ENCODE measurements at places on chromosomes 6 and 20.
A peak's percentile ranks its signal among the peaks of the same experiment; 100 is the strongest.

GRCh38 chr6:40338306-40338705, 248.9 kb downstream of the LRFN2 start:
- no peak for DNase-seq

- no peak for DNase-seq
These were observed 52.0 kb downstream of the TRPC4AP start for GRCh38 chr20:35040646-35041045.

- no peak for DNase-seq
These were observed 12.7 kb downstream of the DEF6 start for GRCh38 chr6:35310265-35310831.

DNA sequence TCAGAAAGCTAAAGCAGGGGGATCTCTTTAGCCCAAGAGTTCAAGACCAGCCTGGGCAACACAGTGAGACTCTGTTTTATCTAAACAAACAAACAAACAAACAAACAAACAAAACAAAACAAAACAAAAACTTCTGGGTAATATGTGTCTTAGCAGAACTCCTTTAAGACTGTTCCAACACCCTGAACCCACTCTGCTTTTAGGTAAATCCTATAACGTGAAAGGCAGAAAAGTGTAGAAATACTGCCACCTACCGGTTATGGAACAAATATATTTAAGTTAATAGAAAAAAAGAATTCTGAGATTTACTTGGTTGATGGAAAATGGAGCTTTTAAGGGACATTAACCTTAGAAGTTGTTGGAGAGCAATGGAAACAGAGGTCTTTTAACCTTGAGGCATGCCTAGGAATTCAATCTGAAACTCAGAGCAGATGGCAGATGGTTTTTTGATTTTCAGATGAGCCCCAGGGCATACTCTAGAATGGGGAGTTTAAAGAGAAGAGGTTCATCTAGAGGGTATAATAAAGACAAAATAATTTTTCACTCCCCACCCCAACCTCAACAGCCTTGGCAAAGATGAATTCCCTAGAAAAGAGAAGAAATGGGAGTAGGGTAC, 38.5 kb downstream of the SOD2 start:
- peak; percentile 15 for DNase-seq

DNA sequence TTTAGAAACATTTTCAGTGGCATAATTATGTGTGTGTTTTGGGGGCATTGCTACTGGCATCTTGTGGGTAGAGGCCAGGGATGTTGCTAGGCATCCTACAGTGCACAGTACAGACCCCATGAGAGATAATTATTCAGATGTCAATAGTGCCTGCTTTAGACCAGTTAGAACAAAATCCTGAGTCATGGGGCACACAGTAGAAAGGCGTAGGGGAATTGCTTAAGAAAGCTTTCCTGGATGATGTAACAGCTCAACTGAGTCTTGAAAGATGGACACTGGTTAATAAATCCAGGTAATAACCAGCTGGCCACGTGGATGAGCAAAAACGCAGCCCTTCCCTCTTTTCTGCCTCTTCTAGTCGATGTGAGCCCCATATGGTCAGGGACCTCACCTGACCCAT, 51.1 kb downstream of the KCNB1 start:
- DNase-seq = no peak

- DNase-seq = peak; percentile 89
These were observed 62.4 kb downstream of the TNFRSF21 start for GRCh38 chr6:47247227-47247797.

DNA sequence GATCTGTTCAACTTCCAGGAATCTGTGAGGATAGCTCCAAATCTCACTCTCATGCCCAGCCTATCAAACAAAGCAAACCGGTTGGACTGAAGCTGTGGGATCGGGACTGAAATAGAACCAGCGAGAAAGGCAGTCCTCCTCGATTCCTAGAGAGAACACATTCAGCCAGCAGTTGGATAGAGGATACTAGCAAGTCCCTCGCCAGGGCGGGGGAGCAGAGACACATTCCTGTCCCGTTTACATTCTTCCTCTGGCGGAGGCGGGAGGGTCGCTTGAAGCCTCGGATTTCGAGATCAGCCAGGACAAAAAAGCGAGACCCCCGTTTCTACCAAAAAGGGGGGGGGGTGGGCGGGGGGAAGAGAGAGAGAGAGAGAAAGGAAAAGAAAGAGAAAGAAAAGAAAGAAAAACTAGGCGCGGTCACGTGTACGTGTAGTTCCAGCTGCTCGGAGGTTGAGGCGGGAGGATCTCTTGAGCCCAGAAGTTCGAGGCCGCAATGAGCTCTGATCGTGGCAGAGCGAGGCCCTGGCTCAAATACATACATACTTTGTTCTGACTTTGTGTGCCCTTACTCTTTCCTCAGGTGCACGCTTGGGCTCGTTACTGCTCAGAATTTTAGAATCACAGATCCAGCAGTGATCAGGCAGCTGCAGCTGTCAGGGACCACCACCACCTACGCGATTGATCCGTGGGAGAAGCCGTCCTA, 19.5 kb downstream of the ZNF311 start:
- DNase-seq = peak; percentile 95

- DNase-seq = no peak
These were observed 71.3 kb downstream of the TTLL2 start for GRCh38 chr6:167396068-167396658.

DNA sequence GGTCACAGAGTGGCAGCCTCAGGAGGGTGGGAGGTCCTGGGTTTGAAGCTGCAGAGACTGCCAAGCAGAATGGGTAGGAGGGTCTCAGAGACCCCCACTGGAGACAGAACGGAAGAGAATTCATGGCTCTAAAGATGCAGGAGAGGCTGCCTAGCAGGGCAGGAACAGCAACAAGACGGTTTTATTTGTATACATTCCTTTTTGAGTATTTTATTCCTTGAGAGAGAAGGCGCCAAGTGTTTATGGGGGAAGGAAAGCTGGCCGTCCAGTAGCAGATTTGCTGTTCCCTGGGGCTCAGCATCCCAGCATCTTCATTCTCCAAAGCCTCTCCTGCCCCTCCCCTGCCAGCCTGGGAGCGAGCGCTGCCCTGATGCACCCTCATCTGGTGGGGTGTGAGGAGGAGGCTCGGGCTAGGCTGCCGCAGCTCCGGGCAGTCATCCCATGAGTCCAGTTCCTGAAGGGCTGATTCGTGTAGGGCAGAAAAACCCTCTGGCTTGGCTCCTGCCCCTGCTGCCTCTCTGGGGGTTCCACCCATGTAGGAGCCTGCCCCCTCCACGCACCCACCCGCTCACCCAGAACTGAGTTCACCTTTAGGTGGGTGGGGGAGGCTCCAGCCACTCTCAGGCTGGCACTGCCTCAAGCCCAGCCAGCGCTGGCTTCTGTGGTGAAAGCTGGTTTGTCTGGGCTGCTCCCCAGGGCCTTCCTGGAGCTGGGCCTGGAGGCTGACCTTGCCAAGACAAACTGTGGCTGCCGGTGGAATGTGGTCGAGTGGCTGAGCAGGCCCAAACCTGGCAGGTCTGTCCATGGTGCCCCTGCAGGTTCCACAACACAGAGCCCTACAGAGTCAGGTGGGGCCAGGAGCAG, 32.4 kb downstream of the CPXM1 start:
- peak; percentile 8 for DNase-seq

GRCh38 chr20:13302647-13303450, 81.8 kb downstream of the ISM1 start:
- no peak for DNase-seq

- no peak for DNase-seq
These were observed 207.6 kb downstream of the UST start for GRCh38 chr6:148954461-148954860.

DNA sequence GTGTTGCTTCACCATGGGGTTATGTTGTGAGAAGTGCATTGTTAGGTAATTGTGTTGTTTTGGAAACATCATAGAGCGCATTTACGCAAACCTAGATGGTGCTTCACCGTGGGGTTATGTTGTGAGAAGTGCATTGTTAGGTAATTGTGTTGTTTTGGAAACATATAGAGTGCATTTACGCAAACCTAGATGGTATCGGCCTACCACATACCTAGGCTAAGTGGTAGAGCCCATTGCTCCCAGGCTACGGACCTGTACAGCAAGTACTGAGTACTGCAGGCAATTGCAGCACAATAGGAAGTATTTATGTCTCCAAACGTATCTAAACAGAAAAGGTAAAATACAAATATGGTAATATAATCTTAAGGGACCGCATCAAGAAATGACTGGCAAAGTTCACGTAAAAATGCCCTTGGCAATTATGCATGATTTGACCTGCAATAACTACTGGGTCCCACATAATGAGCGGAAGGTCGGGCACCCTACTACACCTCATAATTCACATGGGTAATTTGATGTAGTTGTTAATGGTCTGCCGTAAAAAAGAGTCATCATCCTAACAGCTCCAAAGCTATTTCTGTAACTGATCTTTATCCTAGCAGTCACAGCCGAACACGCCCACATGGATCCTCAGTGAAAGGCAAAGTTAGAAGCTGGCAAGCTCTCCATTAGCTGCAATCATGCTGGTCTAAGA, 76.0 kb downstream of the RSPH3 start:
- no peak for DNase-seq

DNA sequence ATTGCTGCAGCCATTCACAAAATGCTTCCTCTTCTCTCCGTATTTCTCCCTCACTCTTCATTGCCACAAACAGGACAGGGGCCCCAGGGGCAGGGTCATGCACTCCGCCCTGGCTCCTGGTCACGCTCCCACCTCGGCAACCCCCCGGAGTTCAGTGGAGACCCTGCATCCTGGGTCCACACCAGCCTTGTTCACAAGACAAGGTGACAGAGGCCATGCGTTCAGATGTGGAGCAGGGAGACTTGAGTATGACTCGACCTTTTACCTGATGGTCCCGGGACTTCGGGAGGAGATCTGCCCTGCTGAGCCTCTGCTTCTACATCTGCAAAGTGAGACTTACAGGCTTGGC, 49.4 kb downstream of the ANKRD60 start:
- no peak for DNase-seq

- no peak for DNase-seq
These were observed 80.8 kb upstream of the SLC22A16 start for GRCh38 chr6:110557199-110557598.

DNA sequence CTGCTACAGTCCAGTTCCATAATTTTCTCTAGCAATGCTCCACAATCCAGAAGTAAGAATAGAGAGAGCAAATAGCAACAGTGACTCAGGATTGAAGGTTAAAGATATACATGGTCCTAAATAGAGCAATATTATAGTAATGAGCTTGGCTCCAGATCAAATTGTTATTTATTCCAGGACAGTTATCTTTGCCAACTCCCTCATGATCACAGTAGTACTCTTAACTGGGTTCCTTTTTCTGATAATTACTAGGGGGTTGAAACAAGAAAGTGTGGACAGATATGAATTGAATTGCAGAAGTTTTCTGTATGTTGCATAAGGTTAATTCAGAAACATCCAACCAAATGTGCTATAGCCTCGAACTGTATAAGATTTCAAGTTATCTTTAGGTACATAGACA, 11.9 kb downstream of the FAM184A start:
- no peak for DNase-seq

DNA sequence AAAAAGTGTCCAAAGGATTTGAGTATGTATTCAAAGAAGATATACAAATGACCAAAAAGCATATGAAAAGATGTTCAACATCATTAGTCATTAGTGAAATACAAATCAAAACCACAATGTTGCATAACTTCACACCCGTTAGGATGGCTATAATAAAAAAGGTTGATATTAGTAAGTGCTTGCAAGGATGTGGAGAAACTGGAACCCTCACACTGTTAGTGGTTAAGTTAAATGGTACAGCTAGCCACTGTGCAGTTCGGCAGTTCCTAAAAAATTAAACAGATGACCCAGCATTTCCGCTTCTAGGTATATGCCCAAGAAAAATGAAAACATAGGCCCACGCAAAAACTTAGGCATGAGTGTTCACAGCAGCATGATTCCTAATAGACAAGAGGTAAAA, 38.6 kb downstream of the IBTK start:
- no peak for DNase-seq

DNA sequence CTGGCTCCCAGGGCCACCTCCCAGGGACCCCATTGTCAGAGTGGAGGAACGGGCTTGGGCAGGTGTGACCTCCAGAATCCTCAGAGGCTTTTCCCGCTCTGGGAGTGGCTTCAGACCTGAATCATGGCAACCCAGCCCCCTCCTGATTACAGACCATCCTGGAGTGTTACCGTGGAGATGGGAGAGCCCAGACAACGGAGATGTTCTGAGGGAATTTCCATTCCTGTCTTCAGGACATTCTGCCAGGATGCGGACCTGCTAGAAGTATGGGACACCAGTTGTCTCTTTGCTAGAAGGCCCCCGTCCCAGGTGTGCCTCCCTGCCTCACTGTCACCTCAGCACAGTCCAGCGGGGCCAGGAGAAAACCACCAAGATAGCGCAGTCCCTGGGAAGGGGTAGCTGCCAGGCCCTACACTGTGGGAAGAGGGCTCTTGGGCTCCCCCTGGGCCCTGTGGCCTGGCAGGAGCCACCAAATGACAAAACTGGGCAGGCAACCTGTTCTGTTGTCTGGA, 109.9 kb downstream of the PSMB1 start:
- DNase-seq = peak; percentile 17

DNA sequence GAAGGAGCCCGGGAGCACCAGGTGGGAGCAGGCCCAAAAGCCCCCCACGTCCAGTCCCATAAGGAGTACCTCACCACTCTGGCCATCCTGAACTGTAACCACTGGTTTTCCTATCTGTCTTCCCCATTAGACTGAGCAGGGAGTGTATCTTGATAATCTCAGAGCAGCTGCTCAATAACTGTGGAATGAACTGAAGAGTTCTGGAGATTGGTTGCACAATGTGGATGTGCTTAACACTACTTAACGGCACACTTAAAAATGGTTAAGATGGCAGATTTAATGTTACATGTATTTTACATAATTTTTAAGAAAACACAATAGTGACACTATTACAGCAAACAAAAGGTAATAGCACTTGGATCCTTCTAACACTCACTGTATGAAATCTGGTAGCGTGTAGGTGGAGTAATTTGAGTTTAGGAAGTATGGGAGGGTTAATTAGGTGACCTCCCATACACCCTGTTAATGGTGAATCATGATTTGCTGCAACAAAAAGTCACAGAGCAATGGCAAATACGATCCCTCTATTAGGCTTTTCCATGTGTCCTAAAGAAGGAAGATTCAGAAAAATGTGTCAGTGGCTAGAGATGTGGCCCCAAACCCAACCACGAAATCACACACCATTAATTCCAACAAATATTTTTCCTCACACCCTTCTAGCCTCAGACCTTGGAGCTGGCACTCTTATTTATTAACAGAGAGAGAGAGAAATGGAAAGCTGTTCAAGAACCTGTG, 18.4 kb downstream of the TRAM2 start:
- DNase-seq = no peak

GRCh38 chr6:36580184-36580526, 14.0 kb upstream of the SRSF3 start:
- DNase-seq = no peak

GRCh38 chr6:90530882-90531281, 56.0 kb downstream of the MAP3K7 start:
- DNase-seq = no peak

GRCh38 chr6:83119742-83120300, 52.4 kb downstream of the DOP1A start:
- no peak for DNase-seq

DNA sequence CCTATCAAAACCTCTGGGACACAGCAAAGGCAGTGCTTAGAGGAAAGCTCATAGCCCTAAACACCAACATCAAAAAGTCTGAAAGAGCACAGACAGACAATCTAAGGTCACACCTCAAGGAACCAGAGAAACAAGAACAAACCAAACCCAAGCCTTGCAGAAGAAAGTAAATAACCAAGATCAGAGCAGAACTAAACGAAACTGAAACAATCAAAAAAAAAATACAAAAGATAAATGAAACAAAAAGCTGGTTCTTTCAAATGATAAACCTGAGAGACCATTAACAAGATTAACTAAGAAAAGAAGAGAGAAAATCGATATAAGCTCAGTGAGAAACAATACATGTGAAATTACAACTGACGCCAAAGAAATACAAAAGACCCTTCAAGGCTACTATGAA, 34.8 kb upstream of the RUNX2 start:
- DNase-seq = no peak

GRCh38 chr20:29319725-29320124, 1937.7 kb upstream of the DEFB115 start:
- no peak for DNase-seq

Data from DMS153 (cell line).